ENCODE measurements at places on chromosomes 2 and 18.

GRCh38 chr2:170310876-170311502, 133.0 kb downstream of the MYO3B start:
- DNase-seq, result no peak

DNA sequence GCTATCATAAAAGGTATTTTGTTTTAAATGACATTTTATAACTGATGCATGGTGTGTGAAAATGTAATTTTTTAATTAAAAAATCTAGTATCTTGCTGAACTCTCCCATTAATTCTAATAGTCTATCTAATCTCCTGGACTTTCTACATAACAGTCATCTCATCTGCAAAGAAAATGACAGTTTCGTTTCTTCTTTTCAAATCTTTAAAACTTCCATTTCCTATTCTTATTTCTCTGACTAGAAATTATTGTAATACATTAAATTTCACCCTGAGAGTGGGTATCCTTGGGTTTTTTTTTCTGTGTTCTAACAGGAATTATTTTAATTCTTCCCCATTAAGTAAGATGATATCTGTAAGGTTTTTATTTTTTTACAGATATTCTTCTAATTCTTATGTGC, 120.1 kb downstream of the KCNF1 start:
- no peak for DNase-seq

DNA sequence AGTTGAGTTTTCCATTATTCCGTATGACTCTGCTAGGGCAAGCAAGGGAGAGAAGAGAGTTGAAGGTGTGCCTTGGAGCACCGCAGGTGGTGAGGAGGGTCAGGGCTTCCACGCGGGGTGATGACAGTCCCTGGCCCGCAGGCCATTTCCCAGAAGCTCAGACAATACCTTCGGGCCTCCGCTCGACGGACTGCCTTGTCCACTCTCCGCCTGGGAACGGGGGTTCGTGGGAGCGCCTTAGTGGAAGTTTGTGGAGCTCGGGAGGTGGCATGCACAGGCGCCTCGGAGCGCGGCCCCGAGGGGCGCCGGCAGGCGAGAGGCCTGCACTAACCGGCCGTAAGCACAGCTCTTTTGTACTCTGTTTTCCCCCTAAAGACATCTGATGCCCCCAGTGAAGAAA, 69.8 kb downstream of the ARHGEF33 start:
- DNase-seq, result no peak

- no peak for DNase-seq
These were observed 126.7 kb downstream of the THADA start for GRCh38 chr2:43469094-43469493.

All from stimulated activated CD4-positive, alpha-beta T cell treated with anti-CD3 and anti-CD28 coated beads, Interleukin-2, amount 100 ng/mL, for 24 hours (primary cell).